Suprapubic skin (tissue), 4 donors: ENCODE measurements at places on chromosomes 3 and 15. TPM values are rescaled to one million over a fixed set of nuclear protein-coding genes. Genes with fewer than 3 reads are reported as not detected.

Gene NME9
- total RNA-seq = 0.38 TPM

- DNase-seq = no peak
These were observed 11.2 kb upstream of the LIPC start for GRCh38 chr15:58420579-58421043.

- no peak for DNase-seq
These were observed 246.8 kb upstream of the ROBO1 start for GRCh38 chr3:80014576-80014975.

DNA sequence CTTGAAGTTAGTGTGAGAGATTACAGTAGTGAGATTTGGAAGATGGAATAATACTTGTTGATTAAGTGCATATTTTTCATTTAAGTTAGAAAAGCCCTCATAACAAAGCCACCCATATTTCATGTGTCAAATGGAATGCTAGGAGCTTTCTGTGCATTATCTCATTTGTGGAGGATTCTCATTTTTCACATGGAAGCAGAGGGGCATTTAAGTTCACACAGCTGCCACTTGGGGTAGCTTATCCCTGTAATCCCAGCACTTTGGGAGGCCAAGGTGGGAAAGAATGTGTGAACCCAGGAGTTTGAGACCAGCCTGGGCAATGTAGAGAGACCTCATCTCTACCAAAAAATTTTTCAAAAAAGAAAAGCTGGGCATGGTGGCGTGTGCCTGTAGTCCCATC is 55.2 kb downstream of the RAB7A start:
- DNase-seq = no peak

DNA sequence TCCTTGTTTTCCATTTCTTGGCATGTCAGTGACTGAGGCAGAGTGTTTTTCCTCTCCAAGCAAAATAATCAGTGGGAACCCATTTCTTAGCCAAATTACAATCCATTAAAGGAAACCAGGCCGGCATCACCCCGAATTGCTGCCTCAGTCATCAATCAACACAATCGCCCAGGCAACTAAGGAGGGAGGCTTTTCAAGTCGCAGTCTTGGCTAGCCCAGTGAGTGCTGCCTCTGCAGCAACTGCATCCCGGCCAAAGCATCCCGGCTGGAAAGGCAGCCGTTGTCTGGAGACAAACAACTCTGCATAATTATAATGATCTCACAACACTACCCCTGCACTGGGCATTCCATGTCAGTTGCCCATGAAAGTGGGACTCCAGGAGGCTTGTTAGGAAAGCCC is 213.5 kb upstream of the PRICKLE2 start:
- no peak for DNase-seq
